Neuronal stem cell (in vitro differentiated cells): ENCODE measurements at places on chromosomes 11 and 22.

GRCh38 chr11:57249384-57250319, 12.6 kb upstream of the APLNR start:
- peak; percentile 58 for DNase-seq

GRCh38 chr11:109527496-109527895, 105.5 kb downstream of the C11orf87 start:
- DNase-seq, result no peak

- peak; percentile 95 for DNase-seq
Measured at GRCh38 chr22:35376728-35377472, 4.0 kb upstream of the HMOX1 start.

DNA sequence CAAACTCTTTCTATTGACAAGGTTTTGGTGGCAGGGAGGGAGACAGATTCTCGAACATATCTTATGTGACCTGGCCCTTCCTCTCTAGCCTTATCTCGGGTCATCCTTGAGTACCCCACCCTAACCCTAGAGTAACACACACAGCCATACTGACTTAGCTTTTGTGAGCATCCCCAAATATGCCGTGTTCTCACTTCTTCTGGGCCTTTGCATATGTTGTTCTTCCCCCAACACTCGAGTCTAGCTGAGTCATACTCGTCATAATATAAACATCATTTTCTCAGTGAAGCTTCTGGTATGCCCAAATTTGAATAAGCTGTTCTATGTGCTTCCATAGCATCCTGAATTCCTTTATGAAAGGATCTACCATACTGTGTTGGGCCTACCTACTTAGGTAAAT, 8.0 kb downstream of the TTC17 start:
- DNase-seq, result no peak

DNA sequence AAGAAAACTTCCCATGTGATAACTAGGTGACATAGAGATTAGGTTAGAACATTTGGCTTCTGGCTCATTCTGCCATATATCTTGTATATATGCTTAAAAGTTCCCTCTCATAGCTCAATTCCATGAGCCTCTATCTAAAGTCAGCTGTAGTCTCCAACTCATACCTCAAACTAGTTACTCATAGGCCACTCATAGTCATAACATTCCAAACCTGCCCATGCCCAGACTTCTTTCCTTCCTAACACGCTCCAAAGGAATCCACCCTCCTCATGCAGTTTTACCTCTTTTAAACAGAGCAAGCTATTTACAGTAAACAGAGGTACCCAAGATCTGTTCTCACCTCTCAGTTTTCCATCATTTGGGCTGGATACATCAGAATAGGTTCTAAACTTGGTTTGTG, 39.4 kb downstream of the GLYATL2 start:
- DNase-seq, result no peak

DNA sequence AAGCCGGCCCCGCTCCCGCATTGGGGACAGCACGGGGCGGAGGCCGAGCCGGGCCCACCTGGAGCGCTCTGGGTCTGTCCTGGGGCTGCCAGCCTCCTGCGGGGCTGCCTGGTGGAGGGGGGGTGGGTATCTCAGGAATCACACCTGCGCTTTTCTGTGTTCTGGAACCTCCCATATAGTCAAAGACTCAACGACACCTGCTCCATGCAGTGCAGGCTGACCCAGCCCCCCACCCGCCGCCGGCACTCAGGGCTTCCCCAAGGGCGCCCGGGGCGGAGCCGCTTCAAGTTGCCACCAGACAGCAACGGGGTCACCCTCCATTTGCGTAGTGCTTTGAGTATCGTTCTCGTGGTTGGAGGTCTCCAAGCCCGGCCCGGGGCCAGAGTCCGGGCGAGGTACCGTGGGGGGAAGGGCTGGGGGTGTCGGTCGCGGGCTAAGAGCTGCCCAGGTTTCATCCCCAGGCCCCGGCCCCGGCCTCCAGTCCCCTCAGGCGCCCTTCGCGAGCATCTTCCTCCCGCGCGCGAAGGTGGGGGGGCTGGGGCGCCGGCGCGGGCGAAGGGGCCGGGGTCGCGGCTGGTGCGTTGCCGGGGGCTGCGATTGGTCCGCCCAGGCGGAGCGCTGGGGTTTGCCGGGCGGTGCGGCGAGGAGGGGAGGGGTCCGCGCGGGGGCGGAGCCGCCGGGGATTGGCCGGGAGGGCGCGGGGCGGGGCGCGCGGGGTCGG, 6.6 kb downstream of the TSPAN4 start:
- no peak for DNase-seq

GRCh38 chr22:37636186-37636948, 3.1 kb upstream of the SH3BP1 start:
- no peak for DNase-seq

- DNase-seq, result no peak
Measured at GRCh38 chr11:27679136-27680015, 20.9 kb downstream of the BDNF start.

- no peak for DNase-seq
Measured at GRCh38 chr11:40826601-40827000, 632.9 kb downstream of the LRRC4C start.

- DNase-seq, result no peak
Measured at GRCh38 chr22:31295831-31296657, 3.8 kb upstream of the PIK3IP1 start.

GRCh38 chr11:125167292-125167953, 2.9 kb downstream of the PKNOX2 start:
- peak; percentile 86 for DNase-seq

DNA sequence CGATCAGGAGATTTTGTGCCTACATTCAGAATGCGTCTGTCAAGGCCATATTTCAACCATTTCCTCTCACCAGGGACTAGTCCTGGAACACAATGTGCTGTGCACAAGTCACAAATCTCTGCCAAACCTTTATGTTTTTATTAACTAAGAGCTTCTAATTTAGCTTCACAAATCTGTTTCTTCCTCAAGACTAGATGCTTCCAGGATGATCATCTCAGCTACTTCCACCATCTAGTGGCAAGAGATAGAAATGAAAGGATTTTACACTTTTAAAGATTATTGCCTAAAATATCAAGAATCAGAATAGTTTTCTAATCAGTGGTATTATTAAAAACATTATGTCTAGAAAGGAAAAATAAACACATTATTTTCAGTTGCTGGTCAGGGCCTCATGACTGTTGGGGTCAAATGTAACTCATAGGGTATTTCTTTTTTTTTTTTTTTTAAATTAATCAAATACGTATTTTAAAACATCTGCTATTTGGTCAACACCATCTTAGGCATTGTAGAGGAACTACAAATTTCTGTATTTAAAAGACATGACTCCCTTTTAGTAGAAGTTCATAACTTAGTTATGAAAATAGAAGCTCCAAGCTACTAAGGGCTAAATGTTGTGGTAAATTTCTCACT, 1102.6 kb downstream of the DLG2 start:
- no peak for DNase-seq

DNA sequence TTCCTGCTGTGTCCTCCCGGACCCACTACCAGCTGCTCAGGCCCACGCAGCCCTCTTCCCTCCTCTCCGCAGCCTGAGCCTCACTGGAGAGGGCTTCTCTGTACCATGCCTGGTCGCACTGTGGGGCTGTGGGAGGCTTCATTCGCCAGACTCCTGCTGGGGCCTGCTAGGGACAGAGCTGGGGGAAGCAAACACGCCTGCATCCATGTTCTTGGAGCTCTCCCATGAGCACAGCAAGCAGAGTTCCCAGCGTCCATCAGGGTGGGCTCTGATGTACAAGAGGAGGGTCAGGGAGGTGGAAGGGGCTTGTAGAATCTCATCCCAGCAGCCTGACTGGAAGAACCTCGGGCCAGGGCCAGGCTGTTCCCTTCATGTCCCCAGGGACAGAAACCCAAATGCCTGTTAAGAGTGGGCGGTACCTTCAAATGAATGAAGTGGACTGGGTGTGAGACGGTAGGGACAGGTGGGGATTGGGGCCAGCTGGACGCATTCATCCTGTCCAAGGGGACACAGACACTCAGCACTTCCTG, 59.9 kb downstream of the MPPED1 start:
- DNase-seq, result no peak

DNA sequence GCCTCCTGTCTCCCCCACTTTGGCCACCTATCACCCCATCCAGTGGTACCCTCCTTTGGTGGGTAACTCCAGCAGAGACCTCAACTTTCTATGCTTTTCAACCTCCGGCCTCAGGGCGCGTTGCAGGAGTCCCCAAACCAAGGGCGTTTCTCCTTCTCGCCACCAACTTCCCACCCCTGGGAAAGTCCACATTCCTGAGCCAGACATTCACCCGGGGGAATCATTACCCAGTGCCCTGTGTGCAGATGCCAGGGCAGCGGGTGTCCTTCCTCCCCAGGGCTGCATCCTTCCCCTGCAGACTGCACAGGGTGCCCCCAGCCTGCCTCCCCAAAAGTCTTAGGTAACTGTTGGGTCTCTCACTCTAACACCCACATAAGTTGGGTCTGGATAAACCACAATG, 26.4 kb downstream of the MYEOV start:
- no peak for DNase-seq

GRCh38 chr11:80239217-80239616, 798.4 kb upstream of the TENM4 start:
- no peak for DNase-seq

DNA sequence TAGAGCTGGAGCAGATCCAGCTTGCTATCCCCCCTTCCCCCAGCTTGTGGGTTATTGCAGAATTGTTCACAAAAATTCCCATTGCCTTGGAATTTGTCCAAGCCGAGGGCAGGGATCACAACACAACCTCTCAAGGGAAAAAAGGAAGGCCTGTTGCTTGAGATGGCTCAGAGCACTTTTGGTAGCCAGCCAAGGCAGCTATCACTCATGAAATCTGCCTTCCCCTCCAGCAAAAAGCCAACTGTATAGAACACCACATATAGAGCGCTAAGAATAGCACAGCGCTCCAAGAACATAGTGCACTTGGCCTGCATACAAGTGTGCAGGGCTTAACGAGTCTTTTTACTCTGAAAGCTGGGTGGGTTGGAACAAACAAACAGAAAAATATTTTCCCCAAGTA, 46.2 kb downstream of the FAM83F start:
- no peak for DNase-seq

DNA sequence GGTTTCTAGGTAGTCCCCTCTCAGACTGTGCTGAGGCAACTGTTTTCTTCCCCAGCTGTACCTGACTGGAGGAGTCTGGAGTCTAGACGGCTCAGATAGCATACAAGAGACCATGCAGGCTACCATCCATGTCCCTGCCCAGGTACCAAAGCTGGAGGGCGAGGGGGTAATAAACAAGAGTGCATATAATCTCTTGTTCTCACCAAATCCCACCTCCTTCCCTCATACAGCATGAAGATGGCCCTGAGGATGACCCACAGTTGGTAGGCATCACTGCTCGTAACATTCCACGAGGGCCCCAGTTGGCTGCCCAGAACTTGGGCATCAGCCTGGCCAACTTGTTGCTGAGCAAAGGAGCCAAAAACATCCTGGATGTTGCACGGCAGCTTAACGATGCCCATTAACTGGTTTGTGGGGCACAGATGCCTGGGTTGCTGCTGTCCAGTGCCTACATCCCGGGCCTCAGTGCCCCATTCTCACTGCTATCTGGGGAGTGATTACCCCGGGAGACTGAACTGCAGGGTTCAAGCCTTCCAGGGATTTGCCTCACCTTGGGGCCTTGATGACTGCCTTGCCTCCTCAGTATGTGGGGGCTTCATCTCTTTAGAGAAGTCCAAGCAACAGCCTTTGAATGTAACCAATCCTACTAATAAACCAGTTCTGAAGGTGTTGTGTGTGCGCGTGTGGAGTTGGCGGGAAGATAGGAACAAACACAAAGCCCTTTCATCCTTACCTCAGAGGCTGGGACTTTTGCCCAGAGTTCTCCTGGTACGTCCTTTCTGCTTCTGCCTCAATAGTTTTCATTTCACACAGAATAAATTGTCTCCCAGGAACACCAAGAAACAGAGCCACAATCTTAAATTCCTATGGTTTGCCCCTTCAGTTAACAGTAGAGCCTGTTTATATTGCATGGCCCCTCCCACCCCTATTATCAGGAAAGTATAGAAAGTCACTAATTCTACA, 8.5 kb downstream of the HMBS start:
- DNase-seq, result no peak

DNA sequence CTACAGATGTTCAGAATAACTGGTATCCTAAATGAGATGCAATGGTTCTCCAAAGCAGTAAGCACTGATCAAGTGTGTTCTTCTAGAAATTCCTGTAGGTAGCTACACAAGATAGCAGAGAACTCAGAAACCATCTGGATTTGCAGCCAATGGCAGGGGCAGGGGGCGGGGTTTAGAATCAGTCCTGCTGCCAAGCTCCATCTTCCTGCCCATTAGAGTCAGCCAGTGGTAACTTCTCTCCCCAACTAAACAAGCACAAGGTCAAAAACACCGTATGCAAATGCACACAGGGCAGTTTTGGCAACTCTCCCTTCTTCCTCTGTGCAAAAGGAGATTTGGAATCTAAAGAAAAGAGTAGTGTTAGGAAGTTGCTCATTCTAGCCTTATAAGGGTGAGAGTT, 237.5 kb upstream of the CCDC90B start:
- no peak for DNase-seq

DNA sequence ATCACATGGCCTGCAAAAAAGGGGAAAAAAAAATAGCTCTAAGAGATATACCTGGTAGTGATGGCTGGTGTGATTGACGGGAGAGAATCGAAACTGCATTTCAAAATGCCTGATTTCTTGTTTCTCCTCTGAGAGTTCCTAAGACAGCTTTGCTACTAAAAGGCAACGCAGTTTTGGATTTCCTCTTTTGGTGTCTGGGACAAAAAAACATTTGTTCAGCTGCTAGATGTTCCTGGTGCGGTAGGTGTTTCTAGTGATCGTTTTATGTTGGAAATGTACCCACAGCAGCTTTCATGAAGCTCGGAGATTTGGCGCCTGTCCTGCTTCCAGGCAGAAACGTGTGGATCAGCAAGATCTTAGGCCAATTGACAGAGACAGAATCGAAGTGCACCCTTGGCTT, 18.1 kb downstream of the P2RX3 start:
- no peak for DNase-seq

DNA sequence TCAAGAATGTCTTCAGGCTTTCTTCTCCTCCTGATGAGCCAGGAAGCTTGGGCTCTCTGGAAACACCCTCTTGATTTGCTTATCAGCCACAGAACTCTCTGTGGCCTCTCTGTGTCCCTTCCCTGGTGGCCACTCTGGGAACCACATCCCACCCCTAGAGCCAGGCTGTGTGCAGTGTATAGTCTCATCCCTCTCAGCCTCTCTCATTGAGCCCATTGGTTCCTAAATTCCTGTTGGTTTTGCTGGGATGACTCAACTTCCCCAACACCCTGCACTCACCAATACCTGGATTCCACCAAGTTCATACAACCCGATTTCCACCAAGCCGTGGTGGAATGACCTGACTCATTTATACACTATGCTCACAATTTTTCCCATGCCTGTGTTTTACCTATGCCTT, 5.2 kb downstream of the IRAG1 start:
- no peak for DNase-seq
